Glutamatergic neuron (in vitro differentiated cells): ENCODE measurements at places on chromosomes 11 and 22.

DNA sequence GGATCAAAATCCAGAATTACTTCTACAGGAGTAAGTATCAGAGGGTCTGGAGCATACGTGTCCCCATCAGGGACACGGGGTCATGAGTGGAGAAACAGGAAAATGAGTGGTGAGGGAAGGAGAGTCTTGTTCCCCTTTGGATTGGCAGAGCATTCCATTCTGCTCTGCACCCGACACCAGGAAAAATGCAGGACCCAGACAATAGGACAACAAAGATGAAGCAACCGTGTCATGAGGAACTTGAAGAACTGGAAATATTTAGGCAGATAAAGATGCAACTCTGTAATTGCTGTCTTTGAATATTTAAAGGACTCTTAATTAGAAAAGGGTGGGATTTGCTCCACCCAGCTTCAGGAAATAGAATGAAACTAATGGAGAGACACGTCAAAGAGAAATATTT, 89.0 kb upstream of the BLID start:
- DNase-seq = no peak

- DNase-seq = no peak
Observed at GRCh38 chr11:45961751-45962240, 39.3 kb downstream of the LARGE2 start.

GRCh38 chr11:94002226-94002625, 18.9 kb upstream of the HEPHL1 start:
- no peak for DNase-seq

DNA sequence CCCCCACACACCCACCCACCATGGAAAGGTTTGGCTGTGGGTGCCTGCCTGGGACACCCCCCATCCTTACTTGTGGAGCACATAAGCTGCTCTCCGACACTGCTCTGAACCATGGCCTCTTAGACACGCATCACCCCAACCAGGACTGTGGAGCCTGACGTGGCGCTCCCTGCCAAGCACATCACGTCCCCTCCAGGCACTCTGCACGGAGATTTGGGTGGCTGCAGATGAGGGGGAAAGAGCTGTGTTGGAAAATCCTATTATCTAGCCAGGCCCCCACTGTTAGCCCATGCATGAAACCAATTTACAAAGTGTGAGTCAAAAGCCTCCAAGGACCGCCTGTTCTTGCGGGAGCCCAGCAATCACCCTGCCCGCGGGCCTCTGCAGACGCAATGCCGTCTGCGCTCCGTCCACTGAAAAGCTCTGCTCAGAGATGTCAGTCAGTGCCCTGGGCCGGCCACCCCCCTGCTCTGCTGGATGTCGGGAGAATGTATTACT, 163.4 kb upstream of the NECTIN1 start:
- DNase-seq = no peak

DNA sequence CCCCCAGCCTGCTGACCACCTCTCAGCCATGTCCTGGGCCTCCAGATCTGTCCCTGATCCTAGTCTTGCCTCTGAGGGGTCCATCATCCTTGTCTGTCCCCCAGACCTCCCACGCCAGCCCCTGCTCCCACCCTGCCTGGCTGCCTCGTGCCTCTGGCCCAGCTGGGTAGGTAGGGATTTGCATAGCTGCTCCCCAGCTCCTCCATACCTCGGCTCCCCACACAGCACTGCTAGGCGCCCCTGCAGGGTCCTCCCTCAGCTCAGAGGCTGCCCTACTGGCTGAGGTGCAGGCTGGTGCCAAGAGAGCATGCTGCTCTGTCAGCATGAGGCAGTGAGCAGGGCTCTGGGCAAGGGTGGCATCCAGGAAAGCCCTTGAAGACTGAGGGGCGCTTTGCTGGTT, 47.7 kb downstream of the NFAM1 start:
- no peak for DNase-seq

GRCh38 chr11:128053981-128054931, 533.1 kb downstream of the ETS1 start:
- DNase-seq = no peak

GRCh38 chr11:124793466-124794278, 6.5 kb downstream of the MSANTD2 start:
- no peak for DNase-seq

GRCh38 chr11:115515647-115516395, 11.6 kb upstream of the CADM1 start:
- DNase-seq = no peak

GRCh38 chr11:76380159-76380976, 564 bp downstream of the THAP12 start:
- DNase-seq = peak; percentile 58

GRCh38 chr22:44319685-44320084, 6.9 kb upstream of the SHISAL1 start:
- DNase-seq = no peak

DNA sequence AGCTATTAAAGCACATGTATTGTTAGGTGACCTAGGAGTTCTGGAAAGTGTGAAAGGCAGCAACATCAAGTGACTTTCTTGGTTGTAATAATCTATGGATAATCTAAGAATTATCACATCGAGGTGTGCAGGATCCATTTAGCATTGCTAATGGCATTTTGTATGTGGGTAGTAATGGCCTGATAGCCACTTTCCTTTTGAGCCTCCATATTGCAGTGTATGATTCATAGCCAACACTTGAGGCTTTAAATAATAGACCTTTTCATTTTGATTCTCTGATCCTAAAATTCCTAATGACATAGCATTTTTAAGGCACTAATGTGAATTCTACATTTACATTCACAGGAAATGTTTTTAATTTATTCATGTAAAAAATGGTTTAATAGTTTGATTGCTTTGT, 759.4 kb downstream of the NELL1 start:
- DNase-seq = no peak

DNA sequence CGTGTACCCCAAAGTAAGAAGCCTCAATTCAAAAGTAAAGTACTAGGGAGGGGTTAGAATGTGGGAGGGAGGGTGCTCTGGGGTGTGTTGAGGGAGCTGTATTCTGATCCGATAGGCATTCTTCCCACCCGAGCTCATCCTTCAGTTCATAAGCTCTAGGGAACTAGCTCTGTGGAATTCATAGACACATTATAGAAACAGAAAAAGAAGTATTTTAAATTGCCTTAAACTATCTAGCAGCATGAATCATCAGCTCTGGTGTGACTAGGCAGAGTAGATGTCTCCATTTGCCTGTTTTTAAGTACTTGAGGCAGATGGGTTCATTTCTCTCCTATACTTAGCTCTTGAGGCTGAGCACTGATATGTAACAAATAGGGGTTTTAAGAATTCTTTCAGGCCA, 7.3 kb upstream of the SGSM3 start:
- DNase-seq = no peak

DNA sequence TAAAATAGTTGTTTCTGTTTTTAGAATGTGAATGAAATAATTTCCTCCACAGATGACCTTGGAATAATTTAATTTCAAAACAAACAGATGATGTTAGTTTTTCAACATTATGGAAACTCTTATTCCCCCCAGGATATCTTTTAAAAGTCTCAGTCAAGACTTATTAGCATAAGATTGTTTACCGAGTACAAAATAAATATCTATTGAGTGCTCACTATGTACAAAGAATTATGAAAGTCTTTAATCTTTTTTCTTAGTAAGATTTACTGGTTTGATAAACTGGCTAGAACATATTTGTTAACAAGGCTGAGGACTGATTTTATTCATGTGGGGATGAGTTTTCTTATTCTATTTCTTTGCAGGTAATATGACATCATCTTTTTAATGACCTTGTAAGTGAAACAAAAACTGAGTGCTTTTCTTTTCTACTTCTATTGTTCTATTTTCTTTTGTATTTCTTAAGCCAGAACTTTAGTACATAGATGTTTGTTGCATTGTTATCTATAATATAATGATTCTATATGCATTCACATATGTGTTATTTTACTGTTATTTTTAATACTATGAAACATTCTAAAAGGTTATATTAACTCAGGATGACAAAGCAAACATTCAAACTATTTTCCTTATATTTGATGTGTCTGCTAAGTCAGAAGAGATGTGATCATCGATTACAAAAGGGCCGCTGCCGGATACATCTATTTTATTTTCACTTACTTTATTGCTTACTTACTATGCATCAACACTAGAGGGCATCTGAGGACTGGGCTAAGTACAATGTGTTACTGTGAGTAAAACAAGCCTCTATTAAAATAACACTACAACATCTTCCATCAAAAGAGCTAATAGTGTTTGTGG, 111.0 kb upstream of the ARHGAP42 start:
- DNase-seq = no peak

GRCh38 chr22:19962246-19962908, 20.8 kb upstream of the TXNRD2 start:
- DNase-seq = peak; percentile 80

- peak; percentile 36 for DNase-seq
Observed at GRCh38 chr11:33329705-33330329, 72.6 kb downstream of the HIPK3 start.

DNA sequence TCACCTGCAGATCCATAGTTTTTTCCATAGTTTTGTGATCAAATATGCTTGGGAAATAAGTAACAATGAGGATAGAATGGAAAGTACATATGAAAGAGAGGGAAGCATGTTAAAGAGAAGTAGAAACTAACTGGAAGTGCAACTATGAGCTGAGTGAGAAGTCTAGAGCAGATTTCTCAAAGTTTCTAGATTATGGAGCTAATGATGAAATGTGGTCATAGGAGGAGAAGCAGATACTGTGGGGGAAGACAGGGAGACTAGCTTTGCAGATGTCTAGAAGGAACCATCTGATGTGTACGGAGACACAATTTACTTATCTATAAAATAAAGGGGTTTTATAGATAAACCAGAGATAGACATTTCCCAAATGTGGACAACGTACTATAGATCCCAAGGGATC, 37.1 kb downstream of the RELT start:
- DNase-seq = no peak

- DNase-seq = no peak
Observed at GRCh38 chr11:16745950-16746605, 7.6 kb downstream of the C11orf58 start.

GRCh38 chr11:3903207-3903896, 47.9 kb downstream of the STIM1 start:
- DNase-seq = no peak
